ENCODE measurements at places on chromosomes 6 and 20. TPM values are rescaled to one million over a fixed set of nuclear protein-coding genes. Genes with fewer than 3 reads are reported as not detected.

The CALHM5 gene
- 3.0 TPM for total RNA-seq

The SLPI gene
- total RNA-seq, result 451 TPM

The ATRN gene
- 29.0 TPM for total RNA-seq

The PLAGL1 gene
- total RNA-seq, result 86.9 TPM

The MOXD1 gene
- 30.8 TPM for total RNA-seq

The ZKSCAN8 gene
- total RNA-seq, result 40.5 TPM

The ENPP5 gene
- 19.2 TPM for total RNA-seq

The CRIP3 gene
- total RNA-seq, result 1.3 TPM

The TENT5A gene
- total RNA-seq, result 29.8 TPM

The FHL5 gene
- total RNA-seq, result 15.0 TPM

The DNAAF9 gene
- 26.1 TPM for total RNA-seq
